Astrocyte of the spinal cord (primary cell): ENCODE measurements at places on chromosomes 2 and 18.

DNA sequence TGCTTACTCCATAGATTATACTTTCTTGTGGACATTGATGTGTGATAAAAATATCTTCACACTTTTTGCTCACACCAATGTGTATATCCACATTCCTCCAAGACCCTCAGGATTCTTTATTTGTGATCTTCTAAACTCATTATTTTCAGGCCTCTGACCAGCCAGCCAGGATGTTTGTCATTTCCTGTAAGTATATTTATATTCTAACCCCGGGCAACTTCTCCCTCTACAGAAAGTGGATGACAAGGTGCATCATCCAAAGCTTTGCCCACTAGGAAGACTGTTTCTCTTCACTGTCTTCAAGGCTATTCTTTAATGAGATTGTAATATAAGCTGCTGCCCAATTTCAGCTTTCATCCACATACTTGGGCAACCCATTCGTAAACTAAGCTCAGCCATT, 3.6 kb upstream of the CWC22 start:
- no peak for DNase-seq

GRCh38 chr2:206937555-206937954, 1.8 kb upstream of the CPO start:
- no peak for DNase-seq

DNA sequence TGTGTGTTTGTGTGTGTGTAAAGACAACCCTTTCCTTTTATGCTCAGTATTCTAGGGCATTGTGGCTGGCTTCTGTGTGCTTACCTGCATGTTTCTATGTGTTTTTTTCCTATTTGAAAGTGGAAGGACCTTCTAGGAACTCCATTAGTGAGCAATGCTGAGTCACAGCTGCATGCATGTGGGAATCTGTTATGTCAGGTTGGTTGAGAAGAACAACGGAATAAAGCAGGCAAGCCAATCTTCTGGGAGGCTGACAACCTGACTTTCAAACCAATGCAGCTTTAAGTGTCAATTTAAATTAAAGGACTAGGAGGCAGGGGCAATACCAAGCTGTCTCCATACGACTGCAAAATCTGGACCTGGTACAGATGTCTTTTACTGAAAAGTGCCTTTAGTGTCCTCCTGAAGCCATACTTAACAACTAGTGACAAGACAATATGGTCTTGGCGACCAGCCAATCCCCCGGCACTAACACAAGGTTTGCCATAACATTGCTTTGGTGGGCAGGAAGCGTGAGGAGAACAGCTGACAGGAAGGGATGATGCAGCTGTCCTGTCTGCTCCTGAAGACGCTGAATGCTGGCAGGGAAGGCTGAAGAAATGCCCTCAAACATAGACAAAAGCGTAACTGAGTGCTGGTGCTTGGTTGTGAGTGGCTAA, 514.7 kb upstream of the CDH7 start:
- peak; percentile 27 for DNase-seq

- DNase-seq = no peak
These were observed 219.4 kb downstream of the HNMT start for GRCh38 chr2:138183705-138184104.

DNA sequence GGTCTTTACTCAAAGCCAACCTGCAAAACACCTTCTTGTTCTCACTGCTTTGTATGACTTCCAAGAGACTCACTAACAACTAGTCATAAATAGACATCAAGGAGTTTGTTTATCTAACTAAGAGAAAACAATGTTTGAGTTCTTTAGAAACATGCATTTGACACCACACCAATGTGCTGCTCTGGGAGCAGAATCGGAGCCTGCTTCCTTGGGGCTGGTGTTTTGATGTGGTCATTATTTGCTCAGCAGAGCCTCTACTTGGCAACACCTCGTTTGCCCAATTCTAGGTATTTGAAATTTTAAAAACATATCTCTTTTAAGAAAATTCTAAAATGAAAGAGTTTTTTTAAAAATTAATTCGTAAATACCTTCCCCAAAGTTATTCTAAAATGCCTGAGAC, 167.5 kb downstream of the BCL2 start:
- no peak for DNase-seq

GRCh38 chr2:218229851-218230250, 12.9 kb downstream of the ARPC2 start:
- peak; percentile 45 for DNase-seq

DNA sequence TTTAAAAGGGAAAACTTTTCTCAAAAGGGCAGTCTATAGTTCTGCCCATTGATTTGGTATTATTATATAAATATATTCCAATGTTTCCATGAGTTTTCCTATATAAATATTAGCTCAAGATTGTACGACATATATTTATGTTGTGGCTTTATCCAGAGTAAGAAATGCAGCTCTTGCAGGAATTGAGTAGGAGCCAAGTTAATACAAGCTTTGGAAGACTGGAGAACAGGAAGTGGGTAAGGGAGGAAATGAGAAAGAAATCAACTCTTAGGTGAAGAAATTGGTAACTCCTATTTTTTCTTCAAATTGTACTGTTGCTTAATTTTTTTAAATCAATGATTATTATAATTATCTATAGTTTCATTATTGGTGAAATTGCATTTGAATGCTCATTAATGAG, 105.4 kb upstream of the FAM117B start:
- DNase-seq = peak; percentile 71

DNA sequence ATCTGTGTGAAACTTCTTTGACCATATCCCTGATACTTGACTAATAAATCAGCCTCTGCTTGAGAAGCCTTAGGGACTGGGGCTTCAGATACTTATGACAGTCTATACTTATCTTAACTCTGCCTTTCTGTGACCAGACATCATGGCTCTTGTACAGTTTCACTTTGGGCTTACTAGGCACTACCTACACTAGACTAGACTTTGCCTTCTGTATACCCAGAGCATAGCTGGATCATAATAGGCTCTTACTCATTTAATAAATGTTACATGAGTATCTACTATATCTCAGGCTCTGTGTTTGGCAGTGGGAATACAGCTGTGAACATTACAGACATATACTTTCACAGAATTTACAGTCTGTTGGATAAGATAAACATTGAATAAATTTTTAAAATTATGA, 9.0 kb downstream of the UGP2 start:
- DNase-seq = no peak

DNA sequence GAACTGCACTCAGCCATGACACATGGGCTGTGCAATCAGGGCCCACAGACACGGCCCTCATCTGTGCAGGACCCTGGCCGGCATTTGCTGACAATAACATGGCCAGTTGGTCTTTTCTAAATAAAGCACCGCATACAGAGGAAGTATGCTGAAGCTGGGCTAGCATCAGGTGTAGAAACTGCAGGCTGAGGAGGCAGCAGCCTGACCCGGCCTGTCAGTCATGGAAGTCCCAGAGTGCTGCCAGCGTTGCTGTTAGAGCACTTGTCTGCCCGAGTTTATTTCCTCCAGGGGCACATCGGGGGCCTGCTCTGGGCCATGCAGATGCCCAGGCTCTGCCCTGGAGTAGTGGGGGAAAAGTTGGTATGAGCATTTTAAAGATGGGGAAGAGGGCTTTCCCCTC, 4.1 kb upstream of the PTPN18 start:
- no peak for DNase-seq

- DNase-seq = no peak
These were observed at the start of gene ARHGEF4 for GRCh38 chr2:130836501-130837174. TSS of gene ARHGEF4 (plus strand) at chr2:130836914. CDS start at chr2:130836954, 40 bp downstream.

DNA sequence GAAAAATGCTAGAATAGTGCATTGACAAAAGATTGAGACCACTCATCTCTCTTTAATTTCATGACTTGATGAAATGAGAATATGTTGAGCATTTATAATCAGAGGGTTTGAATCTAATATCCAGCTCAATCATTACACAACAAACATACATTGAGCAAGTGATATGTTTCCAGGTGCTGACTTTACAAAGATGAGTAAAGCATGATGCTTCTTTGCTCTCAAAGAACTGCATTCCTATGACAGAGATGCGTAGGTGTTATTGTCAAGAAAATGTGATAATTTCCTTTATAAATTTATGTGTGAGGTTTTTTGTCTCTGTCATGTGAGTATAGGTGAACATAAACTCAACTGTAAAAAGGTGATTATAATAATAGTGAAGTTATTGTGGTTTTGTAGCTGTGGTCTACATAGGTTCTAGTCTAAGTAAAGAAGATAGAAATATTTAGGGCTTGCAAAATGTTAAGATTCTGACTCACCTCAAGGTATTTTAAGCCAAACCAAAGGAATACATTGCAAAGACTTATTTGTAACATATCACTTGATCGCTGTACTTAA, 389.8 kb downstream of the GALNT13 start:
- no peak for DNase-seq

GRCh38 chr2:72797740-72798139, 28.1 kb downstream of the EXOC6B start:
- no peak for DNase-seq

DNA sequence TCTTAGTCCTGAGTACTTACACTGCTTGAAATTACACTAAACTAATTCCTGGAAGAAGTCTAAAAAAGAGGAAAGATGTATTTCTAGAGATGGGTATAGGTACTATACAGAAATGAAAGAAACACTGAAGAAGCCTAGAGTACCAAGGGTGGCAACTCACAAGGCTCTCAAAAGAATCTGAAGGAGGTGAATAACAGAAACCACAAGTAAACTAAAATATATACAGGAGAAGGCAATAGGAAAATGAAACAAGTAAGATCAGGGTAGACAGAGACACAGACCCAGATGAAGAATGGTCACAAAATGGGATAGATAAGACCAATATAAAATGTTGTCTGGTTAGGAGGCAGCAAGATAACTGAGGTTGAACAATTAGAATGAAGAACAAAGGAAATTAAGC, 59.9 kb downstream of the USP37 start:
- no peak for DNase-seq

DNA sequence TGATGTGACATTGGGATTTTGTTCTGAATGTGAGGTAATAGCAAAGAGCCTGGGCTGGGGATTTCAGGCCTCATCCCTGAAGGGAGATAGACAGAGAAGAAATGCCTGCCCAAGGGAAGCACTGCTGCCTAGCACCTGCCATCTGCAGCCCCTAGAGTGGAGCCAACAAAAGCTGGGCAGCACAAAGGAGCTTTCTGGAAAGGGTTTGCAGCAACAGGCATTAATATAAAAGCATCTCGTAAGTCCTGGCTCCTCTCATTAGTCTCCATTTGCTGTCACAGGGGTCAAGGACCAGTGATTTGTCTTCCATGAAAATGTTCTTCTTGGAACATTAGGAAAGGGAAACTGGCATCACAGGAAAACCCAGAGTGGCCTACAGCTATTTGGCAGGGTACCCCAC, 157.2 kb upstream of the SLC14A2 start:
- no peak for DNase-seq

DNA sequence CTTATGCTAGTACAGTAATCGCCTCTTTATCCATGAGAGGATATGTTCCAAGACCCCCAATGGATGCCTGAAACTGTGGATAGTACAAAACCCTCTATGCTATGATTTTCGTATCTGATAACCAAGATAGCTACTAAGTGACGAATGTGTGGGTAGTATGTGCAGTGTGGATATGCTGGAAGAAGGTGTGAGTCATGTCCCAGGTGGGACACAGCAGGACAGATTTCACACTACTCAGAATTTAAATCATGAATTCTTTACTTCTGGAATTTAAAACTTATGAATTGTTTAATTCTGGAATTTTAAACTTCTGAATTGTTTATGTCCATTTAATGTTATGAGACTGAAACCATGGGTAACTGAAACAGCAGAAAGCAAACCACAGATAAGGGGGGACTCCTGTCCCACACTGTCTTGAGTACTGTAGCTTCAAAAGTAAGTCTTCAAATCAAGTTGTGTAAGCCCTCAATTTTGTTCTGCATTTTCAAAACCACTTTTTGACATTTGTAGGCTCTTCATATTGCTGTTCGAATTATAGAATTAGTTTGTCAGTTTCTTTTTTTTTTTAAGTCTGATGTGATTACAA, 116.0 kb downstream of the LTBP1 start:
- peak; percentile 46 for DNase-seq

DNA sequence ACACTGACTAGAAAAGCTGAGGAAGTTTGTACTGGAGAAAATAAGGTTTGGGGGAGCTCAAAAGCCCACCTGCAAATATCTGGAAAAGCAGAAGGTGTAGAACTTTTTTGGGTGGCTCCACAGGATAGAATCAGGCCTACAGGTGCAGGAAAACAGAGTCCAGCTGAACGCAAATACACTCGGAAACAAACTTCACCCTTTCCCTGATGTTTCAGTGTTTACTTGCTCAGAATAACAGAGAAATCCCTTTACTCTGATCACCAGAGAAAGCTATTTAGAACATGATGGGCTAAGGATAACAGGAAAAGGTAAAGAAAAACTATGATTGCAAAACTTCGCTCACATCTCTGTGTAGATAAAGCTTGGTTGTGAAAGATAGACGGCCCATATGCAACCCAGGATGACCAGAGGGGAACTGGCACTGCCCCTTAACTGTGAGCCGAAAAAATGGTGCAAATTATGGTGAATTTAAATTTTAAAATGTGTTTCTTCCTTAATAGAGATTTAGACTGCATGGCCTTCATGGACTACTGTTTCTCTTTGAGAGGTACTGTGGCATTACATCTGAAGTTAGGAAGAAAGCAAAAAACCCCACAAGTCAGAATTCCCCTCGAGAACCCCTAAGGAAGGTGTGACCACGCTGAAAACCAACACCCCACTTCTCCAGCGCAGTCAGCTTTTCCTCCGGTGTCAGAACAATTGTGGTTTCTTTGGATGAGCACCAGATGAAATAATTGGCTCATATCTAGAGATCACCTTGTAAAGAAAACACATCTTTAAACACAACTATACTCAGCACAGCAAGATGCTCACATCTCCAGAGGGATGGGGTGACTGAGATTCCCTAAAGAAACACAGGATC, 84.5 kb upstream of the TMEM247 start:
- peak; percentile 4 for DNase-seq

DNA sequence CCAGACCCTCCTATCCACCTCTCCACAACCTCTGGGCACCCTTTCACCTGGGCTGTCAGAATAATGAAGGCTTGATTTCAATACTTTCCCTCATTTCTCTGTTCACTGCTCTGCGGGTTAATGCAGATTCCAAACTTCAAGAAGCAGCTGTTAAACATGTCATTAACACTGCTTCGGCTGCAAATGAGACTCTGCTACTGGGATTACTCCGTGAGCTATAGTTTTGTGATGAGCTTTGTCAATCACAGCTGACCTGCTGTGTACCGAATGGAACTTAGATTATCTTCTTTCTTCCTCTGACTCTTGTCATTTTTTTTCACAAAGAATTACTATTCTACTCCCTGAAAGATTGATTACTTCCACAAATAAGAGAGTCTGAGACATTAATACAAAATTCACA, 160.5 kb downstream of the TMEM182 start:
- no peak for DNase-seq

- no peak for DNase-seq
These were observed 274.7 kb downstream of the HAUS1 start for GRCh38 chr18:46378864-46379207.

- DNase-seq = no peak
These were observed 99.2 kb upstream of the KYNU start for GRCh38 chr2:142778289-142778688.

GRCh38 chr18:67301592-67301991, 214.9 kb downstream of the DSEL start:
- DNase-seq = no peak

GRCh38 chr2:10242998-10243925, 59.4 kb upstream of the HPCAL1 start:
- DNase-seq = no peak

- DNase-seq = peak; percentile 77
These were observed 24.1 kb downstream of the ODC1 start for GRCh38 chr2:10424051-10424450.
